ENCODE measurements at places on chromosomes 12 and 14.

- DNase-seq = no peak
Measured at GRCh38 chr12:122085591-122085990, 7.0 kb downstream of the MLXIP start.

- no peak for DNase-seq
Measured at GRCh38 chr14:71701990-71702389, 230.2 kb upstream of the RGS6 start.

DNA sequence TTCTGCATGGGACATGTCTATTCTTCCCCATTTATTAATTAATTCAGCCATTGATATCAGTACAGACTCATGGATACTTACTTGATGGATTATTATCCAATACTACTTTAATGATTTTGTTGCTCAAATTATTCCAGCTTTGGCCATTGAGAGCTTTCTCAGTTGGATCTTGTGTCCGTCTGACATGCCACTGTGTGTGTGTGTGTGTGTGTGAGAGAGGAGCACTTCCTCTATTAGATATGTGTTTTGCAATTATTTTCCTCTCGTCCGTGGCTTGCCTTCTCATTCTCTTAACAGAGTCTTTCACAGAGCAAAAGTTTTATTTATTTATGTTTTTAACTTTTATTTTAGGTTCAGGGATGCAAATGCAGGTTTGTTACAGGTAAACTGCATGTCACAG is 194.2 kb downstream of the ADGRD1 start:
- DNase-seq = no peak

- no peak for DNase-seq
Measured at GRCh38 chr14:59419303-59419702, 45.9 kb downstream of the GPR135 start.

GRCh38 chr12:78457938-78458337 is 406.6 kb upstream of the SYT1 start:
- DNase-seq = no peak

DNA sequence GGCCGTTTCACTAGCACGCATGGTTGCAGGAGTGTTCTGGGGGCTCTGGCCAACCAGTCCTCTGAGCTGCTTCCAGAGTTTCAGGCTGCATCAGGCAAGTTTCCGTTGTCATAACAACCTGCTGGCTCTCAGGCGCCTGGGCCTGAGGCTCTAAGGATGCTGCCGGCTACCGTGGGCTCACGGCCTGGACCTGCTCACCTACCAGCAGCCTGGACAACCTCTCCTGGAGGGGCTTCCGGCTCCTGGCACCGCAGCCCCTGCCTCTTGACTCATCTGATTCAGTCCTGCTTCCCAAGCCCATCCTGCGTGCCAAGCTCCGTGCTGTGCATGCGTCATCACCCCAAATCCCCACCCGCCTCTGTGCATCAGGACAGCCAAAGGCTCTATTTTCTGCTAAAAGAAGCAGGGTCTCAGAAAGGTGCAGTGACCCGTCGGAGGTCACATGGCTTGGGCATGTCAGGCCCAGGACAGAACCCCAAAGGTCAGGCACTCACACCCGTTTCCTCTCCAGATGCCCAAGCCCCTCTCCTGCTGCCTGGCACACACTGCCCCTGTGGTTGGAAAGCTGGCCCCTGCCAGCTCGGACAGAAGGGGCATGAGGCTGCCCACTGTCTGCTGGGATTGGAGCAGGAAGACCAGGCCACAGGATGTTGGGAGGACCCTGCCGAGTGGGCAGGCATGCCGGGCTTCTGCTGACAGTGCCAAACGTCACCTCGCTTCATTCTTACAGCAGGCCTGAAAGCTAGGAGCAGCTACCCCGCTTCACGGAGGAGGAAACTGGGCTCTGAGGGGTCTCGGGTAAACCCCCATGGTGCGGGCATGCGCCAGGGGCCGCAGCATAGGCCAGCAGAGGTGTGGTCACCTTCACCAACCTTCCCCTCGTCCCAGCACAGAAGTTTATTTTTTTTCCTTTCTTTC is 5.7 kb downstream of the BEGAIN start:
- no peak for DNase-seq

GRCh38 chr12:95977764-95978305 is 18.3 kb downstream of the HAL start:
- DNase-seq = no peak

DNA sequence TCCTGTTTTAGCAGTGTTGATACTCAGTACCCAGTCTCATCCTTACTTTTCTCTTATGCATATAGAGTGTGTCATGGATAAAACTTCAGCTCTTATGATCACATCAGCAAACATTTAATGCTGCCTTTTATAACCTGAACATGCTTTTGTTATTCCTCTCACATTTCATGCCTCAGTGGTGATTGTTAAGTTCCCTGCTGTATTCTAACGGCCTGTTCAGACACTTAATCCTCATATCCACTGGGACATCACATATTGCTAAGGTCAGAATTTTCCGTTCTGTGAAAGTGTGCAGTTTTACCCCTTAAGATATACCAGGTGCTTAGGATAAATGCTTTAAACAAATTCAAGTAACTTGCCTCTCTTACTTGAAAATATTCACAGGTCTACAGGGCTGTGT is 268.7 kb upstream of the SEL1L start:
- no peak for DNase-seq

- no peak for DNase-seq
Measured at GRCh38 chr14:92647797-92648279, 100.6 kb downstream of the LGMN start.
